Fibroblast of lung (primary cell): ENCODE measurements at places on chromosomes 16 and 17. TPM values are rescaled to one million over a fixed set of nuclear protein-coding genes. Genes with fewer than 3 reads are reported as not detected.

DNA sequence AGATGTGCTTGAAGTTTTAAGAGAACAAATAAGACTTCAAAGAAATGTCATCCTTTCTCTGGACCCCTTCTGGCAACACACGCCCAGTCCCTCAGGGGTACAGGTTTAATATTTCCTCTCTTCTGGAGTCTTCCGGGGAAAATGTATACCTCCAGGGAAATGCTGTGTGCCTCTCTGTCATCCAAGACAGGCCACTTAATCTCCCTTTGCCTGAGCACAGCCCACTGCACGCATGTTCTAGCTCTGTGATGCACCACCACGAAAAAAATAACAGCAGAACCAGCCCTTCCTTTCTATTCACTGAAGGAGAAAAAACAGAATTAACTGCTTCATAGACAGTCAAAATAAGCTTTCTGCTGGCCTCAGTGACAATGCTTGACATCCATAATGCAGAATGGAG lies 140.1 kb downstream of the RBFOX3 start:
- no peak for DNase-seq

GRCh38 chr17:11719856-11720255 lies 121.6 kb downstream of the DNAH9 start:
- no peak for DNase-seq

- no peak for DNase-seq
Observed at GRCh38 chr17:41366070-41366469, 3.5 kb downstream of the KRT33B start.

DNA sequence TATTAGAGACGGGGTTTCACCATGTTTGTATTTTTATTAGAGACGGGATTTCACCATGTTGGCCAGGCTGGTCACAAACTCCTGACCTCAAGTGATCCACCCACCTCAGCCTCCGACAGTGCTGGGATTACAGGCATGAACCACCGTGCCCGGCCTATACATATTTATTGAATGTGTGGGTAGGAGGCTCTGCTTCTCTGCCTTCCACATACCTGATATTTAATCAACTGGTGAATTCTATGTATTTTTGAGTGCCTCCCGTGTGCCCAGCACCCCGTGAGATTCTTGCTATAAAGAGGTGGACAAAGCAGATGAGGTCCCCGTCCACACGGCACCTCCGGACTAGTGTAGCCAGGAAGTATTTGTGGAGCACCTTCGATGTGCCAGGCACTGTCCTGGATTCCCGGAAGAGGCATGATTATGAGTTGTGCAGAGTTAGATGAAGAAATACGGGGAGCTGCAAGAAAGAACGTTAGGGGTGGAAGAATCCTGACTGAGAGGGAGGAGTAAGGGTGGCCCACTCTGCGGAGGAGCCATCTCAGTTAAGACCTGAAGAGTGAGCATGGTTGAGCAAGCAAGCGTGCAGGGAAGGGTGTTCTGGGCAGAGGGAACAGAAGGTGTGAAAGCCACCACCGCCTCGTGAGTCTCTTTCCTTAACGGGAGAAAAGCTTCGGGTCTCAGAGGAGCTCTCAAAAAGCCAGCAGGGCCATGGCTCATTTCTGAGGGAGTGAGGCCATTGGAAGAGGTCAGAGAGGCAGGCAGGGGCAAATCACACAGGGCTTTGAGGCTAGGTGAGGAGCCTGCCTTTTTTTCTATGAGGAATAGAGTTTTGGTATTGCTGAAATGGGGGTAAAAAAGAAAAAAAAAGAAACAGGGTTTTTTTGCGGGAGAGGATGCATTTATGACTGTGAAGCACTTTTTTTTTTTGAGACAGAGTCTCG lies 21.2 kb downstream of the CRISPLD2 start:
- no peak for DNase-seq

- peak; percentile 85 for DNase-seq
Observed at GRCh38 chr16:87017371-87018012, 299.7 kb downstream of the C16orf95 start.

NHLRC4 gene
- total RNA-seq = 2.1 and 3.3 TPM in 2 replicates

GP1BA gene
- not detected in 2 replicates for total RNA-seq
